Activated CD4-positive, alpha-beta T cell treated with anti-CD3 and anti-CD28 coated beads for 36 hours (primary cell): ENCODE measurements at places on chromosomes 5 and 9. TPM values are rescaled to one million over a fixed set of nuclear protein-coding genes. Genes with fewer than 3 reads are reported as not detected.

CMYA5 gene
- 0.25 TPM for total RNA-seq

PLEKHG4B gene
- 0.23 TPM for total RNA-seq

CCDC187 gene
- not detected for total RNA-seq

PTGR1 gene
- 3.9 TPM for total RNA-seq

PCDHB10 gene
- total RNA-seq, result not detected

FBP2 gene
- total RNA-seq, result not detected

GRM6 gene
- total RNA-seq, result not detected

GRCh38 chr5:71937921-71938698 is 169.2 kb upstream of the MAP1B start:
- DNase-seq, result no peak

- no peak for DNase-seq
Measured at GRCh38 chr5:164518067-164518740, 1012.8 kb downstream of the MAT2B start.

- no peak for DNase-seq
Measured at GRCh38 chr9:8627976-8628679, 828.5 kb upstream of the DMAC1 start.

GRCh38 chr9:77488439-77489126 is 159.5 kb downstream of the GNA14 start:
- no peak for DNase-seq

GRCh38 chr5:76325326-76325725 is 77.8 kb upstream of the IQGAP2 start:
- DNase-seq, result no peak

DNA sequence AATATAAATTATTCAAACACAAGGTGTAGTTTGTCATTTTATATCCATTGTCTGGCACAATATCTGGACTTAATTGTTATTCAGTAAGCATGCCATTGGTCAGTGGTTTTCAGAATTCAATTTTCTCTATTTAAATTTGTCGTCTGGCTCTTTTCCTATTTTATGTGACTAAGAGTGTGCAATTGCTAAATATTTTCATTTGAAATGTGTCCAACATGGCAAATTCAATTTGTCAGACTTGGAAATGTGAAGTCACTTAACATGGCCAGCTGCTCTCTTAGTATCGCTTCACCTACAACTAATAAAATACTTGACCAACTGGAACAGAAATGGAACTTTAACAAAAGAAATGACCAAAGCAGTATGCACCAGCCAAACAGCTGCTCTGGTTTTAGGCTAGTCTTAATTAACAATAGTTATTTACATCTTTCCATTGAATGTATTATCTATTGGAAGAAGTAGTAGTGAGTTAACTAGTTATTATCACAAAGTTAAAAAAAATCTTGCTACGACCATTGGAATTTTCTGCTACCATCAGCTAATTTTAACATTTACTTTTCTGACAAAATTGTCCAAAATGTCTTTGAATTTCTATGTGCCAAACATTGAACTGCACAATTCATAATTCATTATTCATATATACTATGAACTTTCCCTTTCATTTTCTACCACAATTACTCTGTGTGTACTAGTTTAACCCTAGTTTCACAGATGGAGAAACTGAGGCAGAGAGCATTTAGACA is 720.7 kb upstream of the FAM174A start:
- no peak for DNase-seq

GRCh38 chr5:126769703-126770102 is 7.2 kb upstream of the LMNB1 start:
- no peak for DNase-seq

DNA sequence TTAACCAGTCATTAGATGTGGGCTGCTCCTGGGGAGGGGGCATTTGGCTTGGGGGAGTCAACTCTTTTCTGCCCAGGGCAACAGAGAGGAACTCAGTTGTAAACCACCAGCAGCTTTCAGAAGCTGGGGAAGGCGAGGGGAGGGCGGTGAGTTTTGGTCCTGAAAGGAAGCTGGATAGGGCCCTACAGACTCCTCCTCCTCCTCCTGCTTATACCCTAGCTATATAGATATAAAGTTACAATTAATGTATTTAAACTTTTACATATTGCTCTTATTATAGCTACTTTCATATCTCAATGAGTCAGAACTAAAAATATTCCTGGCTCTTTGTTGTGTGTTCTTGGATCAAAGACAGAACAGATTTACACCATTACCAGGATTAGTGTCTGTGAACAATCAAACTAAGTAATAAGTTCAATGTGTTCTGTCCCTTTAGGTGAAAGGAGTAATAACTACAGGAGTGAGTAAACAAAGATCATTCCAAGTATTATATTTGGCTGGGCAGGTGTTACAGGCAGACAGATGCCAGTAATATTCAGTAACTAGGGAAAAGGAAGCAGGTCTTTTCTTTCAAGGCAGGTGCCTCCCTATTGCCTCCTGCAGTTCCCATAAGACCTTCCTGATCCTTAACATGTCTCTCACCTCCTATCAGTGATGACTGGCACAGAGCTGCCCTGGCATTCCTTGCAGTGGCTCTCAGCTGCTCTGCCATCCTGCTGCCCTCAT is 20.5 kb upstream of the VPS13A start:
- no peak for DNase-seq

- DNase-seq, result no peak
Measured at GRCh38 chr5:154758493-154758892, 3.3 kb downstream of the LARP1 start.
